Activated naive CD4-positive, alpha-beta T cell treated with Interleukin-2 at 50 U/mL for 16 hours (primary cell): ENCODE measurements at places on chromosomes 1 and 21.

- DNase-seq, result no peak
Measured at GRCh38 chr21:26925636-26926035, 41.3 kb downstream of the ADAMTS5 start.

DNA sequence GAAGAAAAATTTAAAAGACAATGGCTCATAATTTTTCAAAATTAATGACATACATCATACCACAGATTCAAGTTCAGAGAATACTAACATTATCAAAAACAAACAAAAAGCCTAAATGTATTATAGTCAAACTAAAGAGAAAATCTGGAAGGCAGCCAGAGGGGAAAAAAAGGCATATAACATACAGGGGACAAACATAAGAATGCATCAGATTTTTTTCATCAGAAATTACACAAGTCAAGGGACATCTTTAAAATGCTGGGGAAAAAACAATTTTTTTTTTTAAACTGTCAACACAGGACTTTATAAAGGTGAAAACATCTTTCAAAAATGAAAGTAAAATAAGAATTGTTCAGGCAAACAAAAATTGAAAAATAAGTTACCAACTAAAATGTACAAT lies 478.4 kb upstream of the PLXNA2 start:
- DNase-seq, result no peak

DNA sequence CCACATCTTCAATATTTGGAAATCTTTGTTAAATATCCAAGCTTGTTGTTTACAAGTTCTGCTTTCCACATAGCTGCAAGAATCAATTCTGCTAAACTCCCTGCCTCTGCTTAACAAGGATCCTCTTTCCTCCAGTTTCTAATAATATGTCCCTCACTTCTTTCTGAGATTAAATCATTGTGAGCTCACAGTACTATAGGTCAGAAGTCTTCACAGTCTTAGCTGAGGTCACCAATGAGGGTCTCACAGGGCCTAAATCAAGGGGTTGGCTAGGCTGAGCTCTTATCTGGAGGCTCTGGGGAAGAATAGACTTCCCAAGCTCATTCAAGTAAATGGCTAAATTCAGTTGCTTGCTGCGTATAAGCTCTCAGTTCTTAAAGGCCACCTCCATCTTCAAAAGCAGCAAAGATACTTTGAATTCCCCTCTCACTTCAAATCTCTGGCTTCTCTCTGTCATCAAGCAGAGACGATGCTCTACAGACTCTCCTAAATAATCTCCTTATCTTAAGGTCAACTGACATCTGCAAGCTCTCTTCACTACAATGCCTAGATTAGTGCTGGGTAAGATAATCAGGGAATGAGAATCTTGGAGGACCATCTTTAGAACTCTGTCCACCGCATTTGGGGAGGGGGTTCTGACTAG lies 175.3 kb downstream of the PLPPR4 start:
- no peak for DNase-seq

DNA sequence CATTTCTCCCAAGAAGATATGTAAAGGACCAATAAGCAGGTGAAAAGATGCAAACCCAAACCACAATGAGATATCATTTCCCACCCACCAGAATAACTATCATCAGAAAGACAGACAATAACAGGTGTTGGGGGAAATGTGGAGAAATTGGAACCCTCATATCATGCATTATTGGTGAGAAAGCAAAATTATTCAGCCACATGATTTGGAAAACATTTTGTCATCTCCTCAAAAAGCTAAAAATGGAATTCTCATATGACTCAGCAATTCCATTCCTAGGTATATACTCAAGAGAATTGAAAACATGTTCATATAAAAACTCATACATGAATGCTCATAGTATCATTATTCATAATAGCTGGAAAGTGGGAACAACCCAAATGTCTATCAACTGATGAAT lies 25.1 kb upstream of the RNF186 start:
- no peak for DNase-seq

GRCh38 chr1:219514728-219515127 lies 98.2 kb downstream of the ZC3H11B start:
- DNase-seq, result no peak
